ENCODE measurements at places on chromosomes 7 and 10. TPM values are rescaled to one million over a fixed set of nuclear protein-coding genes. Genes with fewer than 3 reads are reported as not detected.

GIMAP4 gene
- polyA plus RNA-seq, result 449 TPM

ACBD5 gene
- 11.4 TPM for polyA plus RNA-seq

PRSS37 gene
- polyA plus RNA-seq, result not detected

MMRN2 gene
- polyA plus RNA-seq, result not detected
